Fibroblast of lung (primary cell): ENCODE measurements at places on chromosomes 7 and 10.

- no peaks in the 10 kb centered on the region for H3K36me3 ChIP-seq
- DNase-seq: peak; percentile 53
- H3K4me3 ChIP-seq: no peak overlapping the region
- H3K27ac ChIP-seq: no peak overlapping the region
- H3K4me1 ChIP-seq: no peaks in the 10 kb centered on the region
These were observed 2.6 kb downstream of the ST7 start for GRCh38 chr7:116955801-116956476.

DNA sequence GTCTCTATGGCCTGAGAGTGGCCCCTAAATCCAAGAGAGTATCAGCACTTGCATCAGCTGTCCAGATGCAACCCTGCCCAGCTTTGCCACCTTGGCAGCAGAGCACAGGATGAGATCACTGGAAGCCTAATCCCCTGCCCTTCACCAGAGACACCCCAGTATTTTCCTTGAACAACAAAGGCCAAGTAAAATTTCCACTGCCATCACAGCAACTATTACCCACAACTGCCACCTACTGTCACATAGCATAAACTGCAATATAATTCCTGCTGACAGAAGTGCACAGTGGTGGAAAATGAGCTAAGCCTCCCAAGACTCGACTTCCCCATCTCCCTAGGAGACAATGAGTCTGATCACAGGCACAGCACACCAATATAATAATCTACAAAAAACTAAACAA lies 462.8 kb upstream of the ZWINT start:
- H3K27me3 ChIP-seq: no peaks in the 10 kb centered on the region
- H3K4me1 ChIP-seq: no peaks in the 10 kb centered on the region
- no peaks in the 10 kb centered on the region for H3K36me3 ChIP-seq
- DNase-seq: no peak

- H3K27me3 ChIP-seq: peaks cover 15% of the 10 kb centered on the region
- peaks cover 6% of the 10 kb centered on the region for H3K4me1 ChIP-seq
- no peak overlapping the region for H3K27ac ChIP-seq
- H3K4me3 ChIP-seq: peak overlapping the region; percentile 72
These were observed 766 bp downstream of the BAMBI start for GRCh38 chr10:28677888-28678686.

GRCh38 chr7:45155941-45156340 lies 1.6 kb upstream of the RAMP3 start:
- no peaks in the 10 kb centered on the region for H3K36me3 ChIP-seq
- no peak overlapping the region for H3K27ac ChIP-seq
- no peak overlapping the region for H3K4me3 ChIP-seq
- peaks cover 19% of the 10 kb centered on the region for H3K27me3 ChIP-seq
- no peaks in the 10 kb centered on the region for H3K4me1 ChIP-seq

DNA sequence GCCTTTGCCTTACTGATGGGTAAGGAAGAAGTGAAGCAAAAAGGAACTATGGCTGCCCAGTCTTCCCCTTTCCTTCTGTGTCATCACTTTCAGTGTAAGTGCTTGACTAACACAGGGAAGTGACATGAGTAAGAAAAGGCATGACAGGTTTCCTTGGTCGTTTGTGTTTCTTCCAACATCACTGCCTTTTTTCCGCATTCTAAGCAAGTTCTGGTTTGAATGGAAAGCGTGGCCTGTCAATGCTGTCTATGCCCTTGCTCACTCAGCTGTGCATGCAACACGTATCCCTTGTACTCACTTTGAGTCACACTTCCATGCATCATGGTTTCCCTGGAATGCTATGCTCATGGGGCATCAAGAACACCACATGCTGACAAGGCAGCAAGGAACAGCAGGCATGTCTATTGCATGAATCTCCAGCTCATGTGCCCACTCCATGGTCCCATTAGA lies 111.8 kb downstream of the OAT start:
- no peak for DNase-seq
- no peaks in the 10 kb centered on the region for H3K27me3 ChIP-seq
- H3K4me3 ChIP-seq: no peak overlapping the region
- no peaks in the 10 kb centered on the region for H3K36me3 ChIP-seq

- H3K27ac ChIP-seq: peak overlapping the region; percentile 68
- no peak for DNase-seq
- peak overlapping the region; percentile 67 for H3K4me3 ChIP-seq
- H3K4me1 ChIP-seq: peaks cover 2% of the 10 kb centered on the region
- H3K27me3 ChIP-seq: no peaks in the 10 kb centered on the region
These were observed 542 bp downstream of the FBXL13 start for GRCh38 chr7:103073989-103074518.
